ENCODE measurements at places on chromosomes 11 and 22.

GRCh38 chr11:111105566-111105965 is 140.0 kb upstream of the POU2AF2 start:
- DNase-seq = no peak

GRCh38 chr11:33514079-33514925 is 186.3 kb downstream of the C11orf91 start:
- no peak for DNase-seq

DNA sequence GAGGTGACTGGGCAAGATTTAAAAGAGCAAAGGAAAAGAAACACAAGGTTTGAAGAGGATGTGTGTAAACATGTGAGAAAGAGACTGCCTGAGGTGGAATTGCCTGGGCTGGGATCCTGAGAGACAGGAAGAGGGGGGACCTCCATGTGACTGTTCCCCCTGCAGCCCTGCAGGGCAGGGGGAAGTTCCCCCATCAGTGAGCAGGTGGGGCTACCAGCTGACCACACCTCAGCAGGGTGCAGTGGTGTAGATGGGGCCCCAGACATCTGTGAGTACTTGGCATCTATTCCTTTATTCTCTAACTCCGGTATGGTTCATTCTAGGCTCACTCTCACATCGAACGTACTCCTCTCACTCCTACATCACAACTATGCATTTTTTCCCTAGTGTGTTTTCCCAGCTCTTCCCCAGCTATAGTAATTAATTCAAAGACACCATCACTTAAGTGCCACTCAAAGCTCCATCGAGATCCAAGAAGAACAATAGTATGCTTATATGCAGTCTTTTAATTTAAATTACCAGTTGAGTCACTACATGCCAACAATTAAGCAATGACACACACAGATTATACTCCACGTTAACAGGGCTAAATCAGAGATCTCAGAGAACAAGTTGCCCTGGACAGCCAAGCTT is 42.7 kb downstream of the LGR4 start:
- DNase-seq = no peak

- no peak for DNase-seq
Observed at GRCh38 chr11:46457021-46457420, 65.4 kb upstream of the CHRM4 start.

DNA sequence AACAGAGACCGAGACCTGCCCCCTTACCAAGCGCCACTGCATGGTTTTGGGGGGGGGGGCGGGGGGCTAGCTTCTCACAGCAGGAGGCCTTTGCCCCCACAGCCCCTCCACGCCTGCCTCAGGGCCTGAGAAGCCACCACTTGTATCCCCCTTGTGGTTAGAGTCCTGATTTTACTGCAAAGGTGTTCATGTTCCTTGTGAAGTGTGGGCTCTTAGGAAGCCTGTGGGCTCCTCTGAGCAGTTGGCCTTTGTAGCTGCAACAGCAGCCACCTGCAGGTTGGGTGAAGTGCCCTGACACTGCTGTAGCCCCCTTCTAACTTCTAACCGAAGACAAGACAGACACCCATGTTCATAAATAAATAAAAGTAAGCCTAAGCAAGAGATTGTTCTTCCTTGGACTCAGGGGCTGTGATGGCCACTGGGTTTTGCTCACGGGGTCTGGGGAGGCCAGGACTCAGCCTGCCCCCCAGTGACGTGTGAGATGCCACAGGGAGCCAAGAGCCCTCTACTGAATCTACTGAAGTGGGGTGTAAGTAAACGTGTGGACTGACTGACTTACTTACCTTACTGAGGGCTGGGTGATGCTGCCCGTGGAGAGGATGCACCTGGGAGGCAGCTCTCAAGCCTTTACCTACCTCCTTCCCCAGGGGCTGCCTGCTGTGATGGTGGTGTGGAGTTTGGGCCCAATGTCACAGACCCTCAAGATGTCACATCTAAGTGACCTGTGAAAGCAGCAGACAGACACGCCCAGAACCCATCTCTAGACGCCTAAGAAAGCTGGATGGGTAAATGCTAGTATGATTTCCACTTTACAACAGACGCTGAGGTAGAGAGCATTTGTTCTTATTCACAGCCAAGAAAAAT is 25.8 kb downstream of the USP35 start:
- no peak for DNase-seq

DNA sequence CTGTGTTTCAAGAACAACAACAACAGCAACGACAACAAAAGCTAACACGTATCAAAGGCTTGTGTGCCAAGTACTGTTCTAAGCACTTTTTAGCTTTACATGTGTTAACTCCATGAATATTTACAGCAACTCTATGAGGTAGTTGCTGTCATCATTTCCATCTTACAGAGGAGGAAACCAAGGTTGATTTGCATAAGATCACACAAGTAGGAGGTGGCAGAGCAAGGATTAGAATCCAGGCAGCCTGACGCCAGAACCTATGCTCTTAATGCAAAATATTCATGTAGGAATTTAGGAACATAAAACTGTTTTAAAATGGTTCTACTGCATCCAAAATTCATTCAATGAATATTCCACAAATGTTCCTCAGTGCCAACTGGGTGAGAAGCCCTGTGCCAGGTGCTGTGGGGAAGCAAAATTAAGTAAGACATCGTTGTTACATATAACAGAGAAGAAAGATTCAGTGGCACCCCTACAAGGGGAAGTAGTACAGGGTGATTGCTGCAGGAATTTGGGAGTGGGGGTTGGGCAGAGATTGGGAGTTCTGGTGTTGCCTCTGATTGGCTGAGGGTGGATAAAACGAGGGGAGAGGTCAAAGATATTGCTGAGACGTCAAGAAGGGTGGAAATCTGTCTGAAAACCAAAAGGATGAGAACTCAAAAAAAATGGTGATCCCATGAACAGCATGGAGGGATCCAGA is 86.1 kb upstream of the ARHGAP20 start:
- DNase-seq = peak; percentile 40

GRCh38 chr11:2092464-2092910 is 46.7 kb downstream of the IGF2 start:
- DNase-seq = no peak

DNA sequence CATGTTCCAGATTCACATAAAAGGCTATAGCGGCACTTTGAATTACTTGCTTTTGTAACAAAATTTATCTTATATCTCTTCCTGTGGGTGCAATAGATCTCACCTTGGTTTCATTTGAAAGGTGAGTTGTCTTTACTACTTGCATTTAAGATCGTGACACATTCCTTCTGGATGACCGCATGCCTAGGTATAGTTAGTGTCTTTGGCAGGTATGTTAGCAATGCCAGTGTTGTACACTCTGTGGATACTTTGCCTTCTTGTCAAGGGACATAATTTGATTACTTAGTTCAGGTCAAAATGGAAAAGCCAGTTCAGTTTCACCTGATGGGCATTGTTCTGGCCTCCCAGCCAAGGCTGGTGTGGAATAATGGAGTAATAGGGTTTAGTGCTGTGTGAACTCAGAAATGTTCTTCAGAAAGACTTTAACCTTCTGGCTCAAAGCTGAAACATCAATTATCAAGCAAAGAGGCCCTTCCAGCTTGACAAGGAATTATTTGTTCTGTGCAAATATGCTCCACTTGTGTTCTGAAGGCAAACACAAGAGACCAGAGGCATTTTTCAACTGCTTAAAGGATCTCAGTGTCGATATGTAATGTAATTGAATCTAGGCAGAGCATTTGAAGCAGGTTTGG is 64.6 kb downstream of the AMOTL1 start:
- no peak for DNase-seq

- DNase-seq = no peak
Observed at GRCh38 chr22:27107386-27107785, 450.0 kb downstream of the MIAT start.
